ENCODE measurements at places on chromosomes 16 and 17.
A peak's percentile ranks its signal among the peaks of the same experiment; 100 is the strongest.

- DNase-seq = no peak
These were observed 526 bp downstream of the KIAA0513 start for GRCh38 chr16:85027958-85028684.

GRCh38 chr17:27754549-27754948 is 45.8 kb downstream of the NOS2 start:
- DNase-seq = no peak

GRCh38 chr16:85768199-85768598 is 17.3 kb upstream of the C16orf74 start:
- DNase-seq = no peak

- no peak for DNase-seq
These were observed 218.3 kb downstream of the CDH13 start for GRCh38 chr16:82845116-82845515.

DNA sequence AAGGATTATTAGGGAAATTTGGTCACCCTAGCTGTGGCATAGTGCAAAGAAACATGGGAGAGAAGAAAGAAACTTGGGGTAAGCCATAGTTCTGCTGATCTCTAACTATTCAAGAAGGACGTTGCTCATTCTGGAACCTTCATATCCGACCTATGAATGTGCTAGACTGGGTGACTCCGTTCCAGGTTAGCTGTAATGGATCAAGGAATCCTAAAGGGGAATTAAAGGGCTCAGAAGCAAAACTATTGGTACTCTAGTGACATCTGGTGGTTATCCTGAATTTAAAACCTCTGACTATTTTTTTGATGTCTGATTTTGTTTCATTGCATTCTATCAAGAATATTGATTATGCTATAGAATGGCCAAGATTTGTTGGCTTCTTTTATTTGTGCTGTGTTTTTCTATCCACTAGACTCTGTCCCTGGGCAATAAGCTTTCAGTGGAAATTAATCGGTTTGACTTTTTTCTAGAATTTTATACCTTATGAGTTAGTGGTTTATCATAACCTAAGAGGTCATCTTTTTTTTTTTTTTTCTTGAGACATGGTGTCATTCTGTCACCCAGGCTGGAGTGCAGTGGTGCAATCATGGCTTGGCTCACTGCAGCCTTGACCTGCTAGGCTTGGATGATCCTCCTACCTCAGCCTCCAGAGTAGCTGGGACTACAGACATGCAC is 19.5 kb downstream of the PCTP start:
- DNase-seq = no peak

GRCh38 chr17:57091186-57091618 is 6.2 kb downstream of the AKAP1 start:
- no peak for DNase-seq

- DNase-seq = no peak
These were observed 199.0 kb downstream of the MSI2 start for GRCh38 chr17:57455063-57455914.

DNA sequence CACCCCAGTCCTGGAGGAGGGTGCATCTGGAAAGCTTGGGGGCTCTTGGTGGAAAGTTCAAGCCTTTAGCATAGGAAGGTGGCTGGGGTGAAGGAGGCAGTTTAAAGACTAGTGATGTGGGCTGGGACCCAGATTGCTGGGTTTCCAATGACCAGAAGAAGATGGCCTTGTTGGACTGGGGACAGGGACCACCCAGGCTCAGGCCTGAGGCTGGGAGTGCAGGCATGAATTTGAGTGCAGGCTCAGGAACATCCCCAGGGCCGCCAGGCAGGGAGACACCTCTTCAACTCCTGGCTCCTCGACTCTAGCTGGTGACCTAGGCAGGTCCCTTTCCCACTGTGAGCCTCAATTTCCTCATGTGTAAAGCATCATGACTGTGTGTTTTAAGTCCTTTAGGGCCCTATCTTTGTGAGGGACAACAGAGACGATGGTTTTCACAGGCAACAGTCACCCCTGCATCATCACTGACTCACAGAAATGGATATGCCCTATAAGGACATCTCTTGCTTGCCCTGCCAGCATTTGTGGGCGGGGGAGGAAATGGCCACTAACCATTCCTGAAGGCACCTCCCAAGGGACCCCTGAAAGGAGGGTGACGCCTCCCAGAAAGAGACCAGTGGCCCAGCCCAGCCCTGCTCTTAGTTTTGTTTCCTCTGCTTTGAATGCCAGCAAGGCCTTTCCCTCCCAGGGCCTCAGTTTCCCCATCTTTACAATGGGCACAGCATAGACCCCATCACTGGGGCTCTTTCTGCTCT is 11.1 kb downstream of the NLRC5 start:
- peak; percentile 79 for DNase-seq

DNA sequence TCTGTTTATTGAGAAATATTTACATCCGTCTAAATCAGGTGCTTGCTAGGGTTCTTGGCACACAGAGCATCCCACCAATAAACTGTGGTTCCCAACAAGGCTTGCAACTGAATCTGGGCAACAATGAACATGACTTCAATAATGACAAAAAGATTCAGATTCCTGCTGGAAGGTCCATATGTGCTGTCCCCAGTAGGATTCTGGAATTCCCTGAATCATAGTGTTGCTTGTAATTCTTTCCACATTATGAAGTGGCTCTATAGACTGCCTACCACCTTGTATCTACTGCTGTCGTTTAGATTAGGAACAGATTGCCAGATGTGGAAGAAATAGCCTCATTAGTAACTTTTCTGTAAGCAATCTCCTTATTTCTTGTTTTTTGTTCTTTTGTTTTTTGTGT is 265.9 kb downstream of the WWOX start:
- no peak for DNase-seq

DNA sequence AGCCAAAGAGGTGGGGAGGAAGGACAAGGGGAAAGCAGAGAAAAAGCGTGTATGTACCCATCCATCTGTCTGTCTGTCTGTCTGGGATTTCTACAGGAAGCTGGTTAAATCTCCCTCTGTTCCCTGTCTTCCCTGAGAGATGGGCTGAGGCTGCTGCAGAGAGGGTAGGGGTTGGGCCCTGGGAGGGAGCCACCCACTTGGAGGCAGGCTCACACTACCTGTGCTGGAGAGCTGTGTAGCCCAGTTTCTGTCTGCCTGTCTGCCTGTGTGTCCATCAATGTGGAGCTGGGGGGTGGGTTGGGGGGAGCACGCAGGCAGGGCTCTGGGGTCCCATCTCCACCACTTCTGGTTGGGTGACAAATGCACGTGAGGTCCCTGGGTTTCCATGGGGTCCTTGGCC is 18.6 kb upstream of the C17orf113 start:
- DNase-seq = no peak

DNA sequence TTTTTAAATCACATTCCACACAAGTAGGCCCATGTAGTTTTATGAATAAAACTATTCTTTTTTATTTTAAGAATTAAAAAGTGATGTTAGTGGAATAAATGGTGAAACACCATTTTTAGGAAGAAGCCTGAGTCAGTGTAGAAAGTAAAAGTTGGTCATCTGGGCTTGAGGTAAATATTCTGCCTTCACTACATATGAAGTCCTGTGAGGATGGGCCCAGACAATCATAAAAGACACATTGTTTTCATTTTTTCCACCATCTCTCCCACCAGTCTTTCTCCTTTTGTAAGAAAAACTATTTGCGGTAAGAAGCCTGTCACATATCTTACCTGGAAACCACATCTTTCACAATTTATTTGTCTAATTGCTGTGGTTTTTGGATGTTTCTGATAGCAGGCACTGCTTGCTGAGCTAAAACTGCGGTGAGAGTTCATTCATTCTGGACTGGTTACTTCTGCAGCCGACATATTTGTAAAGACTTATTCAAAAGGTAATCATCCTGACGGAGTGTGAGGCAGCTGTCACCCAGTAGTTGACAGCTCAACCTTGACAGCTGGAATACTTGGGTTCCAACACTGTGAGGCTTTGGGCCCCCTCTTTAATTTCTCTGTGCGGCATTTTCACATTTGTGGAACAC is 10.6 kb upstream of the RFFL start:
- DNase-seq = no peak

- DNase-seq = no peak
These were observed 4.3 kb downstream of the ATP1B2 start for GRCh38 chr17:7654832-7655540.

GRCh38 chr17:51537996-51538550 is 277.7 kb downstream of the UTP18 start:
- DNase-seq = no peak

- DNase-seq = no peak
These were observed 62.5 kb upstream of the NFAT5 start for GRCh38 chr16:69503244-69503643.

- no peak for DNase-seq
These were observed 7.6 kb upstream of the CMTR2 start for GRCh38 chr16:71296584-71297340.

DNA sequence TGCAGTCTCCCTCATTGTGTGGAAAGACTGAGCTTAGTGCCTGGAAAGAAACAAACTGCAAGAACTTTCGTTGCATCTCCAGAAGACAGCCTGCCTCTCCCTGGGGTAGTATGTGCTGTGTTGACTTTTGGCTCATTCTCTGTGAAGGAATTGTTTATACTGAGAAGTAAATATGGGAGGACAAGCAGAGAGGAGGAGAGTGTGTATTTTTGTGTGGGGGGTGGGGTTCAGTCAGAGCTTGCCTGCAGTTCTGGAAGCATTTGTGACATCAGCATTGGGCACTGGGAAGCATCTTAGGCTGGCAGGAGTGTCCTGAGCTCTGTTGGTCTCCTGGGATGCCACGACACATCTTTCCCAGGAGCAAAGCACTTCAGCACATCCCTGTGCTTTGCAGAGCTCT is 147.9 kb downstream of the HS3ST3B1 start:
- no peak for DNase-seq

- DNase-seq = no peak
These were observed 30.3 kb upstream of the ATF7IP2 start for GRCh38 chr16:10355589-10355988.

DNA sequence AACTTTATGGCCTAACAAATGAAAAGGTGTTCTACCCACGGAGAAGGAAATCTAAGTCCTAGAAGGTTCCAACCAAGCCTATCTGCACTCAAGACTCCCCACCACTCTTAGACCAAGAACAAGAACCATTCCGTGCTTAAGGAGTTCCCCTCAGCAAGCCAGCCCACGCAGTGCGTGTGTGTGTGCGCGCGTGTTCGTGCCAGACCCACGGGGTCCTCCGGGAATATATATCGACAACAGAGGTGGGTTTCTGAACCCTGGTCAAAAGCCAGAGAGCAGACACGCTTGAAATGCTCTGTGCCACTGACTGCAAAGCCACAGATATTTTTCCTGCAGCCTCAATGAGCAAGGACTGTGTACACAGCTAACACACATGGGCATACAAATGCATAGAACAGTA is 70.7 kb downstream of the SLC39A11 start:
- DNase-seq = no peak

GRCh38 chr16:89314357-89314756 is 96.9 kb downstream of the ZNF778 start:
- peak; percentile 66 for DNase-seq

GRCh38 chr17:69695646-69696045 is 281.1 kb downstream of the MAP2K6 start:
- DNase-seq = no peak

GRCh38 chr16:86992587-86992986 is 324.6 kb downstream of the C16orf95 start:
- DNase-seq = no peak

- peak; percentile 71 for DNase-seq
These were observed 169.9 kb upstream of the MAF start for GRCh38 chr16:79770244-79771064.

- no peak for DNase-seq
These were observed 7.6 kb upstream of the NUP93 start for GRCh38 chr16:56722200-56722842.

- DNase-seq = no peak
These were observed 2.4 kb upstream of the VAC14 start for GRCh38 chr16:70803319-70803718.

- no peak for DNase-seq
These were observed 182.7 kb downstream of the PRKCB start for GRCh38 chr16:24018485-24018884.

DNA sequence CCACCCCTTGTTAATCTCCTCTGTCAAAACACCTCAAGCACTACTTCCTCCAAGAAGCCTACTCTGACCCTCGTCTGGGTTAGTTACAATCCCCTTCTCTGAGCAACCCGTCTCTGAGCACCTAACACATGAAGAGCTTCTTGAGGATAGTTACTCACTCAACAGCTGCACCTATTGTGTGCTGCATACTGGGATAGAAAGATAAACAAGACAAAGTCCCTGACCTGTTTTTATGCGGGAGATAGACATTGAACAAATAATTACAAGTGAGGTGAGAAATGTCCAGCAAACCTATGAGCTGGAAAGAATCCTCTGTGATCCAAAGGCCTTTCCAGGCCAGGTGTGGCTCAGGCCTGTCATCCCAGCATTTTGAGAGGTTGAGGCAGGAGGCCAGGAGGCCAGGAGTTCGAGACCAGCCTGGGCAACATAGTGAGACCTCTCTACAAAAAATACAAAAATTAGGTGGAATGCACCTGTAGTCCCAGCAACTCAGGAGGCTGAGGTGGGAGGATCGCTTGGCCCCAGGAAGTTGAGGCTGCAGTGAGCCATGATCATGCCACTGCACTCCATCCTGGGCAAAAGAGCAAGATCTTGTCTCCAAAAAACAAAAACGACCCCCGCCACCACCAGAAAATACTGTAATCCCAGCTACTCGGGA is 5.5 kb upstream of the ZNF771 start:
- no peak for DNase-seq

DNA sequence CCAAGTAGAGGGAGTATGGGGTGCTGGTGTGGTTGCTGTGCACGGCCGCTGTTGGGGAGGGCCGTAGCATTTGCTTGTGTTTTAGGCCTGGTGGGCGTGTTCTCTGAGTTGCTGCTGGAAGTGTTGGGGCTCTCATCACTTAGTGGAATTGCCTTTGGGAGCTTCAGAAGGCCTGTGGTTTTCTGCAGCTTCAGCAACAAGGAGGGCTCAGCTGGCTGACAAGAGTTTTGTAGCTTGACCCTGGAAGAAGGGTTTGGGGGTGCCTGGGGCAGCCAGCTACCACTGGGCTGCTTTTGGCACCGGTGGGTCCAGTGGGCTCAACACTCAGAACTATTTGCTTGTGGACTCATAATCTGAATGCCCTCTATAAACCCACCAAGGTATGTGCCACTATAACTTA is 30.9 kb downstream of the HAPSTR1 start:
- DNase-seq = no peak

GRCh38 chr16:8199390-8199789 is 390.9 kb downstream of the TMEM114 start:
- DNase-seq = no peak

DNA sequence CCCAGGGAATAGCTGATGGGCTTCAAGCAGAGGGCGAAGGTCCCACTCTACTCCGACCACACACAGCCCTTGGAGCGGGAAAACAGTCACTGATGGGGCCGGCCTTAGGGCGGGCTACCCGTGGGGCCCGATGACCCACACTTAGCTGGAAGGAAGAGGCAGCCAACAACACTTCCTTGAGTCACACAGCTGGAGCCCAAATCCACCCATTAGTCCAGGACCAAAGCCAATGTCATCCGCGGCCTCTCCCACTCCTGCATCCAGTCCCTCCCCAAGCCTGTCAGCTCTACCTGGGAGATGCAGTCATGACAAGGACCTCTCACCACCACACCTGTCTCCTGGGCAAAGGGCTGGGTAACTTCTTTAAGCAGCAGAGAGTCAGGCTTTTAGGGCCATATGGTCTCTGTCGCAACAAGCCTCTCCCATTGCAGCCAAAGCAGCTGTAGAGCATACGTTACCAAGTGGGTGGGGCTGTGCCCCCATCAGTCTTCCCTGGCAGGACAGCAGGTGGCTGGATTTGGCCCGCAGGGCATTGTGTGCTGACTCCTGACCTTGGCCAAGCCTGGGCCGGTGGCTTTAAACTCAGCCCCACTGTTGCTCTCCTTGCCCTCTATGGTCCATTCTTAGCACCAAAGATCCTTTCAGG is 110.7 kb downstream of the SOCS1 start:
- DNase-seq = no peak
